ENCODE measurements at places on chromosomes 13 and 19. TPM values are rescaled to one million over a fixed set of nuclear protein-coding genes. Genes with fewer than 3 reads are reported as not detected.

The PROZ gene
- total RNA-seq = not detected

DNA sequence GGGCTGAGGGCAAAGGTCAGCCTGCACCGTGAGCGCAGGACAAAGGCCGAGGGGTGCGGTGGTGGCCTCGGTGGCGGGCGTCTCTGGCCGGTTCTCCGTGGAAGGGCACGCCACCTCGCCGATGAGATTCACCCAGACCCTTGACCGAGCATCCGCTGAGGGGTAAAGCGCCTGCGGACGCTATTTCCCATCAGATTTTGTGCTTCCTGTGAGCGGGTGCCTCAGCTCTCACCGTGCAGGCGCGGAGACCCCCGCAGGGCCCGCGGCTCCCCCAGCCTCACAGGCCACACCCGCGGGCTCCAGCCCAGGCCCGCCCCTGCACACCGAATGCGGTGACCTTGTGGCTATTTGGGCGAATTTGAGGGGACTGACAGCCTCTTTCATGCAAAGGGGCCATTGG, 348.0 kb downstream of the TEX29 start:
- DNase-seq = no peak

The STXBP2 gene
- total RNA-seq = 8.2 TPM

DNA sequence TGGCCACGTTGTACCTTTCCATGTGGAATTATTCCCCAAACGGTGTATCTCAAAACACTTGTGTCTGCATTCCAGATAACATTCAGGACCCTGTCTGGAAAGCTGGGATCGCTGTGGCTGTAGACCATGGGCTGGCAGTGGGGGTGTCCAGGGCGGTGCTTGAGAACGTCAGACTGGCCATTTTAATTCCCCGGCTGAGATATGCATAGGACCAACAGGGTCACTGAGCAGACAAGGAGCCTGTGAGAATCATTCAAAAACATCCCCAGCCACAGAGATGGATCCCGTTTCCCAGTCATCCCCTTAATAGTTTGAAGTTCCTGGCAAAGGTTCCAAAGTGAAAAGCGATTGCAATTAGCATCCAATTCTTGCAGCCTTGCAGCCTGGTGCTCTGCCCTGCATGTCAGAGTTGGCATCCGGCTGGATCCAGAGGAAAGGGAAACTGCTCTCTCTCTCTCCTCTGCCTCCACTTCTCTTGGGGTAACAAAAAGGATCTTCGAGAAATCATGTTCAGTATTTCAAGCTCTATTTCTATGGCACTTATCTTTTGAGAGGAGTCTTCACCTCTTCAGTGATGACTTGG, 41.6 kb downstream of the IFT88 start:
- DNase-seq = no peak

- no peak for DNase-seq
These were observed 62.1 kb downstream of the GGACT start for GRCh38 chr13:100526318-100527000.
